ENCODE measurements at places on chromosomes 7 and 10. TPM values are rescaled to one million over a fixed set of nuclear protein-coding genes. Genes with fewer than 3 reads are reported as not detected.

The RBP3 gene
- total RNA-seq = not detected

The SUGCT gene
- 2.3 TPM for total RNA-seq

The AGAP4 gene
- 2.4 TPM for total RNA-seq

The CLRN3 gene
- not detected for total RNA-seq

The MOGAT3 gene
- not detected for total RNA-seq

The BZW2 gene
- total RNA-seq = 102 TPM

The GRM8 gene
- total RNA-seq = not detected

The CPA2 gene
- total RNA-seq = not detected

The ZKSCAN1 gene
- total RNA-seq = 15.5 TPM

The PSMC2 gene
- total RNA-seq = 268 TPM

Measured in gastrocnemius medialis (tissue), 4 donors.